ENCODE measurements at places on chromosomes 6 and 20.

DNA sequence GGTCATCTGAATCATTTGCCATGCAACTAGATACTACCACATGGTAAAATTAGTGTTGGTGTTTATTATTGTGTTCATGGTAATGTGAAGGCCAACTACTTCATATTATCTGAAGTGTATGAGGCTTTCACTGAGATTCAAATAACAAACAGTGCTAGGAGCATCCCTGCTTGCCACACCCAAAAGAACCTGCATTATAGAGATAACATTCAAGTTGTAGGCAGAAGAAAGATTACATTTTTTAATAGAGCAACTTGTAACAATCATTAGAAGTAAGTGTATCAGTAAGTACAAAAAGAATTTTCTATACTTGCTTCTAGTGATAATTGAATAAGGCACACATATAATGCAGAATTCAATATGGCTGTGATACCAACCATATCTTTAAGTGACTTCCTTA, 49.8 kb downstream of the BCKDHB start:
- DNase-seq, result no peak

DNA sequence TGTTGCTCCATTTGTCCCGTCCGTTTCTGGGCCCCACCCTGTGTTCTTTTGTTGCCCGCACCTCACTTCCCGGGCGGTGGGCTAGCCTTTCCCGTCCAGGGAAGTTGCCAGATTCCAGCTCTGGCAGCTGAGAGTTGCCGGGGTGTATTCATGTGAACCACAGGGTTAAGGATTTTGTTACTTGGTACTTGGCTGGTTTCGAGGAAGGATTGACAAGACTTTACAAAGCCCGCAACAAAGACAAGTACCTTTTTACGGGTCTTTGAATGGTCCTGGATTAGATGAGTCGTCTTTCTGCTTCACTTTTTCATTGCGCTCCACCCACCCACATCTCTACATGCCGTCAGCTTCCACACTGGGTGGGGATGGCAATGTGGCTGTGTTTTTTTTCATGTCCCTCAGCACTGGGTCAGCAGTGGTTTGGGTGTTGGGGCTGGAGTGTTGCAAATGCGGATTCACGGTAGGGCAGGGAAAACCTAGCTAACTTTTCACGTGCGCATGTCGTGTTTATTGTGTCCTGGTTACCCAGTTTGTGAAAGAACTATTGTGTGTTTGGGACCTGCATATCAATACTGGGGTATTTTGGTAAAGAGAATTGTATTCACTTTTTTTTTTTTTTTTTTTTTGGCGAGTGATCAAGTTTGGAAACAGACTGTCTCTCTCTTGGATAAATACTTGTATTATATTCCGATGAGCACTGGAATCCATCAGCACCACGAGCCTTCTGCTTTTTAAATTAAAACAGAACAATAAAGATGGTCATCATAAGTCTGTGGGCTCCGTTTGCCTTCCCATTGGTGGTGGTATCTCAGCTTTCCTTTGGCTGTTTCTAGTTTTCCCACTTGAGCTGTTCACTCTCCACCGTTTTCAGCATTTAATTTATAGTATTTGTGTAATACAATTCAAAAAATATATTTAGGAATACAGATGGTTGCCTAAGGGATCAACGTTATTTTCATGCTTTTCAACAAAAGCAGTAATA, 1.2 kb downstream of the DUSP22 start:
- no peak for DNase-seq

DNA sequence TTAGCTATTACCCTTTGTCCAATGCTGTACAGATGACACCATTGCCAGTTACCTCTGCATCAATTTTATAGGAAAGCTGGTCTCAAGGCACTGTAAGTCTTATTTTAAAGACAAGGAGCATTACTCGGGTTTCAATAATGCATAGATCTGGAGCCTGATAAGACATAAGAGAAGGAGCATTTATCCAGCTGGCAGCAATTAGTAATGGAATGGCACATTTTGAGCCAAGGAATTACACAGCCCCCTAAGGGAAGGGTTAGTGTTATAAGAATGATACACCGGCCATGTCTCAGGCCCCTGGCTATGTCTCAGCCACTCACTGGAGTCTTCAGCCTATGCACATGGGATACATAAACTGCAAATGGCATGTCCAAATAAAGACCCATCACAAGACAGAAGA, 23.1 kb upstream of the TMEM242 start:
- DNase-seq, result no peak

- DNase-seq, result peak; percentile 6
Measured at GRCh38 chr20:23446505-23446904, 6.2 kb downstream of the CST11 start.

- DNase-seq, result no peak
Measured at GRCh38 chr6:69294407-69294806, 502.4 kb downstream of the LMBRD1 start.

GRCh38 chr6:13181393-13181792, 146.9 kb downstream of the TBC1D7 start:
- no peak for DNase-seq

- no peak for DNase-seq
Measured at GRCh38 chr6:122130518-122130917, 268.9 kb upstream of the HSF2 start.

DNA sequence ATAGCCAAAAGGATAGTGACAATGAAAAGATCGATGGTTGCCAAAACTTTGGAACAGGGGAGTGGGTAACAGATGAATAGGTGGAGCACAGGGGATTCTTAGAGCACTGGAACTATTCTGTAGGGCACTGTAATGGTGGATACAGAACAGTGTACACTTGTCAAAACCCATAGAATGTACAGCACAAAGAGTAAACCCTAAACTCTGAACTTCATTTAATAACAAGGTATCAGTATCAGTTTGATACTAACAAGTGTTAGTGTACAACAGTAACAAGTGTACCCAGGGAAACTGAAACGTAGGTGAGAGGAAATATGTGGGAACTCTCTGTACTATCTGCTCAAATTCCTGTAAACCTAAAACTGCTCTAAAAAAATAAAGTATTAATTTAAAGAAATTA, 179.2 kb downstream of the HACE1 start:
- DNase-seq, result no peak

DNA sequence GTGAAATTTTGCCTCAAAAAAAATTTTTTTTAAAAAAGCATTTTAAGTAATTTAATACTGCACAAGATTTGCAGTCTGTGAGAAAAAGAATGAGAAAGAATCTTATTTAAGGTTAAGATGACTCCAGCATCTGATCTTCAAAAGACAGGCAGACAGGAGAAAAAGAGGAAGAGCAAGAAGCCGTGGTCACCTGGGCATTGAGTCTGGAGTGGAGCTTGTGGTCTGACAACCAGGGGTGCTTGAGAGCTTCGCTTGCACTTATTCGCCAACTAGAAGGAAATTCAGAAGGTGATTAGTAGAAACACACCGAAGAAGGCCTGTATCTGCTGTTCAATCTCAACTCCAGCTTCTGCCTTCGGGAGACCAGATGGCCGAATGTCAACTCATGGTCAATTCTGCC, 75.9 kb downstream of the MYLK4 start:
- DNase-seq, result no peak

- no peak for DNase-seq
Measured at GRCh38 chr20:36824142-36824940, 50.8 kb upstream of the DSN1 start.

- DNase-seq, result no peak
Measured at GRCh38 chr20:49942303-49942702, 6.1 kb downstream of the RNF114 start.

- DNase-seq, result no peak
Measured at GRCh38 chr6:97040355-97040860, 115.9 kb downstream of the KLHL32 start.

DNA sequence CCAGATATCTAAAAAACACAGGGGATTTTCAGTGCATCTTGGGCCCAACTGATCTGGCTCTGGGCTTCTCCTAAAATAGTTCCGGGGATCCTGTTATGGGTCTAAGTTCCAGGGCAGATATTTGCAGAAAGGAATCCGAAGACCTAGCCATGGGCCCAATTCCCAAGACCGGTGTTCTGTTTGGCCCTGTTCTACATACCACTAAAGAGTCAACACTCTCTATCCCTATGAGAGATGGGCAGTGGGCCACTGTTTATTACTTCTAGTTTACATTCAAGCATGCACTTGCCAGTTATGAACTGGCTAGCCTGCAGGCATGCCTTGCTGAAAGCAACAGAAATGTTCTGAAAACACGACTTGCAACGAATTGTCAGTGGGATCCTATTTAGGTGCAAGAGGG, 87.4 kb upstream of the PLCB4 start:
- DNase-seq, result no peak

- DNase-seq, result no peak
Measured at GRCh38 chr20:41004531-41005360, 23.9 kb upstream of the TOP1 start.

DNA sequence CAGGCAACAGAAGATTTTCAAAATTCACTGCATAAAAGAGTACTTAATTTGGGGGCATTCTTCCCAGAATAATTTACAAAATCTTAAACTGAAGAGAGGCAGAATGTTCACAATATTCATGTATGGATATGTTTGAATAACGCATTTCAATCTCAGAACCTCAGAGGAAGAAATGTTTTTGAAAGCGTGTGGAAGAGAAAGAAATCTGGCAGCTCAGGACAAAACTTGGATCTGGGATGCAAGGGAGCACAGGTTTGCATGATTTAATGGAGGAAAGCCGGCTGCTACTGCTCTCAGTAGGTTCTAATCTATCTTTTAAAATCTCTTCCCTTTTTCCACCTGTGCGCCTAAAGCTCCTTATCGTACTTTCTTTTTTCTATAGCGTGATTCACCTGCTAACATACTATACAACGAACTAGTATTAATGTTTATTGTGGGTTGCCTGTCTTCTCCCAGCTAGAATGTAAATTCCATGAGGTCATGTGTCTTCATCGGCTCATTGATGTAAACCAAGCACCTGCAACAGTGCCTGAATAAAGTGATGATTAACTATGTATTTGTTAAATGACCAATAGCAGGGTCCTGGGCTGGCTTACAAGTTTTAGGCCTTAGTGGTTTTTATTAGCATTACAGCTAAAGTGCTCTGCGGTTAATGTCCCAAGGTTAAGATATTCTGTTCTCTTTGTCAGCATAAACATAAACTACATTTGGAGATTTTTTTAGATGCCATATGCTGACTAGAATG, 15.3 kb downstream of the PRL start:
- DNase-seq, result no peak

DNA sequence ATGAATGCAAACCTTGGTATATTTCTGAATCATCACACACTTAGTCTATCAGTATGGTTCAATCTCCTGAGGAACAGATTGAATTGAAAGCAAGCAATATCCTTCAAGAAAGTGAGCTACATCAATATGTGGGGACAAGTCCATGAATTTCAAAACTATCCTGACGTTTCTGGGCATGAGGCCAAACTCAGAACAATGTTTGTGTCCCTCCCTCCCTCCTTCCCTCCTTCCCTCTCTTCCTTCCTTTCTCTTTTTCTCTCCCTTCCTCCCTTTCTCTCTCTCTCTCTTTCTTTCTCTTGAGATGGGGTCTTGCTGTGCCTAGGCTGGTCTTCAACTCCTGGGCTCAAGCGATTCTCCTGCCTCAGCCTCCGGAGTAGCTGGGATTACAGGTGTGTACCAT, 27.9 kb upstream of the SYNCRIP start:
- DNase-seq, result peak; percentile 48

GRCh38 chr20:23530937-23531567, 37.2 kb downstream of the CST9L start:
- no peak for DNase-seq

GRCh38 chr6:14381829-14382677, 264.5 kb downstream of the CD83 start:
- DNase-seq, result no peak

- DNase-seq, result no peak
Measured at GRCh38 chr20:40900666-40901215, 127.9 kb upstream of the TOP1 start.

DNA sequence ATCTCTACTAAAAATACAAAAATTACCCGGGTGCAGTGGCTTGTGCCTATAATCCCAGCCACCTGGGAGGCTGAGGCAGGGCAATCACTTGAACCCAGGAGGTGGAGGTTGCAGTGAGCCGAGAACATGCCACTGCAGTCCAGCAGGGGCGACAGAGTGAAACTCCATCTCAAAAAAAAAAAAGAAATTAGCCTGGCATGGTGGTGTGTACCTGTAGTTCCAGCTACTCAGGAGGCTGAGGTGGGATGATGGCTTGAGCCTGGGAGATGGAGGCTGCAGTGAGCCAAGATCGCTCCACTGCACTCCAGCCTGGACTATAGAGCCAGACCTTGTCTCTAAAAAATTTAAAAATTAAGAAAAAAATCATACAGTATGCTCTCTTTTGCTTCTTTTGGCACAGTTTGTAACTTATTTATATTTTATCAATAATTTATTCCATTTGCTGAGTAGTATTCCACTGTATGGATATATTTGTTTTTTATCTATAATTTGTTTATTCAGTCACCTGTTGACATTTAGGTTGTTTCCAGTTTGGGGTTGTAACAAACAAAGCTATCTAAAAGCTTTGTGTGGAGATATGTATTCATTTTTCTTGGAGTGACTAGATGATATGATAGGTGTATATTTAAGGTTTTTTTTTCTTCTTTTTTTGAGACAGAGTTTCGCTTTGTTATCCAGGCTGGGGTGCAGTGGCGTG, 8.0 kb upstream of the MYBL2 start:
- no peak for DNase-seq

DNA sequence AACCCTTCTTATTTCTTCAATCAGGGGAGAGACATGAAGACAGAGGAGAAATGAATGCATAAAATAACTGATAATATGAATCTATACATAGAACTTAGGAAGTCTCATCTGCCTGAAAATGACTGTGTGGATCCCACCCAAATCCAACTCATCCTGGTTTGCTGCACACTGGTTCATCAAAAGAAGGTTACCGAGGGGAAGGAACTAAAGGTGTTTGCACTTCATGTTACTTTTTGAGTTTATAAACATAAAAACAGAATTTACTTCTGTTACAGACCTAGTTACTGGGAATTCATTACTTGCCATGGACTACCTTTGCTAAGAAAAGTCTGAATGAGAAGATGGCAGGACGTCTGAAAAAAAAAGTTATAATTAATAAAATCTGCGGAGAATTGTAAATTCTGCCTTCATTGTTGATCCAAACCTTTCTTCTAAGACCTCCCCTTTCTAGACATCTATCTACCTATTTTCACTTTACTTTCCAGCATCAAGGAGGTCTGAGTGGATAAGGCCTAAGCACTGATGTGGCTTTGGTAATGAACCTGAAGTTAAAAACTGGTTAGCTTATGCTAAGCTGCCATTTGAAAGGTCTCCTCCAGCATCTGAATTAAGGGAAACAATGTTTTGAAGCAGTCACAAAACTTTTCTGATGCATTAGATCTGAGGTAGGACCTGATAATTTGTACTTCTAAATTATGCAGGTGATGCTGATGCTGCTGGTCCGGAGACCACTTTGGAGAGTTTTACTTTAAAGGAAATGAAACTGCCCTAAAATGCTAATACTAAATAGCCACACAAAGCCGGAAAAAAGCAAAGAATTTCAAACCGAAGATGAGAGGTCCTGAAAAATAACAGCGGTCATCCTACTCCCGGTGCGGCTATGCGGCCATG, 84.0 kb downstream of the HFE start:
- DNase-seq, result no peak

Data from fibroblast of skin of abdomen (primary cell).